ENCODE measurements at places on chromosomes 5 and 9. TPM values are rescaled to one million over a fixed set of nuclear protein-coding genes. Genes with fewer than 3 reads are reported as not detected.
A peak's percentile ranks its signal among the peaks of the same experiment; 100 is the strongest.

IFNA21 gene
- polyA plus RNA-seq = not detected

PCDHA1 gene
- polyA plus RNA-seq = not detected

DNA sequence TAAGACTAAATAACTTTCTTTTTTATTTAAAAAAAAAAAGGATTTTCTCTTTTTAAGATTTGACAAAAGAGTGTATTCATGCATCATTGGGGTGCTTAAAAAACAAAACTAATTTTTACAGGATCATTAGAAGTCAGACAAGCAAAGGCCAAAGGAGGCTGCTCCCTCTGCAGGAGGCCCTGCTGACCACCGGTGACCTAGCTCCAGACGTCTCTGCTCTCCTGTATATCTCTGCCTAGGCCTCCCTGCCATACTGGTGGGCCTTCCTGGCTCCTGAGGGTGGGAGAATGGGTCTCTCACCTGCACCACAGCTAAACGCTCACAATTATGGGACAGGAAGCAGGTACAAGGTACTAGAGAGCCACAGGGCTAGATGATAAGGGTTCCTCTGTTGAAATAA, 36.6 kb downstream of the CSF2 start:
- no peak for DNase-seq

PCDHGC3 gene
- polyA plus RNA-seq = 22.7 TPM

FBN2 gene
- polyA plus RNA-seq = 9.4 TPM

DNA sequence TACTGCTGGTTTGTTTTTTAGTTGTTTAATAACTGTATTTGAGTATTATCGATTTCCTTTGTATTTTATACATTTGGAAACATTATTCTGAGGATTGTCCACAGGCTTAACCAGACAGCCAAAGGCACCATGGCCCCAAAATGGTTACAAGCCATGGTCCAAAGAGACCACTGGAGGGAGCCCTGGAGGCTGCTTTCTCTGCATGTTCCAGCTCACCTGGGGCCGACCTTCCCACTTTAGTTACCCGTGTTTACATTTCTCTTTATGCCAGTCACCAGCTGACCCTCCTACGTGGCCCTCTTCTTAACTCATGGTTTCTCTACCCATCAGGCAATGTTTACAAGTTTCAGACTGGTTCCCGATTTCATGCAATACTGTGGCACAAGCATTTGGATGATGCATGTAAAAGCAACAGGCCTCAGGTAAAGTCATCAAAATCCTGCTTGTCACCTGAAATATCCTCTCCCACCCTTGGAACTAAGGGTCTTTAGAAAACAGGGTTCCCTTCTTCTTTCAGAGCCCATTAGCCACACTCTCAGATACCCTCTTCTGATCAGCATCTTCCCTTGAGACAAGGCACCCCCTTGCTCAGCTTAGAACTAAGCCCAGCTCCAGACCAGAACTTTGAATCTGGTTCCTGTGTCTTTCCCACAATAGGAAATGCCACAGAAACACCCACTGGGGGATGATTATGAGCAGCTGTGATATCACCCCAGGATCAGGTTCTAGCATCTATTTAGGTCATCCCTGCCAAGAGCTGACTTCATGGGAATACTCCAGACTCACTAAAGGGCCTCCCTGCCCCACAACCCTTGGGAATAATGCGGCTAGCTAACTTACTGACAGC, 49.9 kb upstream of the GARNL3 start:
- DNase-seq = peak; percentile 49

DNA sequence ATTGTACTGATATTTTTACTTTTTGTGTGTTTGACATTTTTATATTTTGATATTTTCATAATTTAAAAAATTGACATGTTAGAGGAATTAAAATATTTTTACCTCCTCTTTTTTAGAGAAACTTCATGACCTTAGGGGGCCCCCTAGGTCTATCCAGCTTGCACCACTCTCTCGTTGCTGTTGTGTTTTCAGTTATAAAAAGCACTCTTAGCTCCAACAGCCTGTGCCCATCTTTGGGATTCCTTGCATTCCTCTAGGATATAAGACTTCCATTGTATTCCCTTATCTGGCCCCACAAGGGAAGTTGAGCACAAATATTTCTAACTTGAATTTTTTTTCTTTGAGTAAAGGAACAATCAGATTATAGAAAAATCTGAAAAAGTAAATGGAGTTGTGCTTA, 245.3 kb downstream of the SH3GL2 start:
- no peak for DNase-seq

- peak; percentile 90 for DNase-seq
These were observed 44.9 kb downstream of the SHB start for GRCh38 chr9:38024036-38024681.

- DNase-seq = no peak
These were observed 1584.4 kb downstream of the EFNA5 start for GRCh38 chr5:106086352-106086751.

DNA sequence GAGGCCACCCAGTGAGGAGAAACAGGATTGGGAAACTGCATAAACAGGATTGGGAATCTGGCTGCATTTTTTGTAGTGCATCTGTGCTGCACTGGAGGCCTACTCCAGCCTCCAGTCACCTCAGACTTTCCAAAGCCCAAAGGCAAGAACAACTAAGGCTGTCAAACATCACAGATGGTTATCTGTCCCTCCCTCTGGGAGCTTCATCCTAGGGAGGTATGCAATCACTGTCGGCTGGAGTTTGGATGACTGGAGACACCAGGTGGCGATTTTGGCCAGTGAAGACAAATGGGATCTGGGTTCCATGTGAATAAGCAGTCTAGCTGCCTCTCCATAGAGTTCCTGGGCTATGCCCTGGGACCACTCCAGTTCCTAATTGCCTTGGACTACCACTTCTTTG, 9.3 kb upstream of the SPINK13 start:
- DNase-seq = no peak

All from foreskin keratinocyte (primary cell).